ENCODE measurements at places on chromosomes 6 and 20. TPM values are rescaled to one million over a fixed set of nuclear protein-coding genes. Genes with fewer than 3 reads are reported as not detected.

DNA sequence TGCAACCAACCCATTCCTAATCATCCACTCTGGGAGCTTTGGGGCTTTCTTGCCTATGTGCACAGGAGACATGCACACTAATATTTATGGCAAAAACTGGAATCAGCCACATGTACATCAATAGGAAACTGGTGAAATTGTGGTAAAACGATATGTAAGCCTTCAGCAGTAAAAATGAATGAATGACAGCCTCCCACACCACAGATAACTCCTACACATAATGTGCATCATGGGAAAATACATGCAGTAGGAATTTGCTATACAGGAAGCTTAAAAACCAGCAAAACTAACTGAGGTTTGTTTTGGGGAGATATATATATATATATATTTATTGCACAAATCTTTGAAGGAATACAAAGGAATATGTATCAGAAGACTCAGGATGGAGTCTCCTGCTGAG lies 47.6 kb downstream of the HLA-G start:
- DNase-seq, result no peak

DNA sequence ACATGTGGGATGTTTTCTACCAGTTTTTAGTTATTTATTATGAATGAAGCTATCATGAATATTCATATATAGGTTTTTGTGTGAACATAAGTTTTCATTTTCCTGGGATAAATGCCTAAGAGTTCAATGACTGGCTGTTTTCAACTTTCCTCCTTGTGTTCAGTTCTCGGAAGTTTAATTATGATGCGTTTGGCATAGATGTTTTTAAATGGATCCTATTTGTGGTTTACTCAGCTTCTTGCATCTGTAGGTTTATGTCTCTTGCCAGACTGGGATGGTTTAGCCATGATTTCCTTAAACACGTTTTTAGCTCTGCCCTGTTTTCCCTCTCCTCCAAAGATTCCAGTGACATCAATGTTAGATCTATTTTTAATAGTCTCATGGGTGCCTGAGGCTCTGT lies 411.1 kb upstream of the CDH4 start:
- no peak for DNase-seq

DNA sequence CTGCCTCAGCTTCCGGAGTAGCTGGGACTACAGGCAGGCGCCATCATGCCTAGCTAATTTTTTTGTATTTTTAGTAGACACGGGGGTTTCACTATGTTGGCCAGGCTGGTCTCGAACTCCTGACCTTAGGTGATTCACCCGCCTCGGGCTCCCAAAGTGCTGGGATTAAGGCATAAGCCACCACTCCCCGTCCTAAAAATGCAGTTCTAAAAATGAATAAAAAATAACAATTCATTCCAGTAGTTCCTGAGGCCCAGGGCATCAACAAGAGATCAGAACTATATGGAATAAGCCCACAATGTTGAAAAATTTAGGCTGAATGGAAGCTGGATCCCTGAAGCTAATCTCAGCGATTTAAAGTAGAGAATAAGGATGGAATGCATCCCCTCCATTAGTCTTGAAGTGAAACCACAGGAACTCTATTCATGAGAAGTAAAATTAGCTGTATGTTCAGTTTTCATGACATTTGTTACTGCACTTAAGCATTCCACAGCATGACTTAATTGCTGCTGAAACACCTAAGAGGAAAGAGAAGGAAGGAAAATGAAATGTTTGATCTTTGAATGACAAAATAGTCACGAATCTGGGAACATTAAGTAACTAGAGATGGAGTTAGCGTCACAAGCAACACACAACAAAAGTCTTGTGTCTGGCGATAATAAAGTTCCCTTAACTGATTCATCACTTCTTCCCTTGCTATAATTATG lies 80.4 kb upstream of the RIPOR2 start:
- DNase-seq, result no peak

DNA sequence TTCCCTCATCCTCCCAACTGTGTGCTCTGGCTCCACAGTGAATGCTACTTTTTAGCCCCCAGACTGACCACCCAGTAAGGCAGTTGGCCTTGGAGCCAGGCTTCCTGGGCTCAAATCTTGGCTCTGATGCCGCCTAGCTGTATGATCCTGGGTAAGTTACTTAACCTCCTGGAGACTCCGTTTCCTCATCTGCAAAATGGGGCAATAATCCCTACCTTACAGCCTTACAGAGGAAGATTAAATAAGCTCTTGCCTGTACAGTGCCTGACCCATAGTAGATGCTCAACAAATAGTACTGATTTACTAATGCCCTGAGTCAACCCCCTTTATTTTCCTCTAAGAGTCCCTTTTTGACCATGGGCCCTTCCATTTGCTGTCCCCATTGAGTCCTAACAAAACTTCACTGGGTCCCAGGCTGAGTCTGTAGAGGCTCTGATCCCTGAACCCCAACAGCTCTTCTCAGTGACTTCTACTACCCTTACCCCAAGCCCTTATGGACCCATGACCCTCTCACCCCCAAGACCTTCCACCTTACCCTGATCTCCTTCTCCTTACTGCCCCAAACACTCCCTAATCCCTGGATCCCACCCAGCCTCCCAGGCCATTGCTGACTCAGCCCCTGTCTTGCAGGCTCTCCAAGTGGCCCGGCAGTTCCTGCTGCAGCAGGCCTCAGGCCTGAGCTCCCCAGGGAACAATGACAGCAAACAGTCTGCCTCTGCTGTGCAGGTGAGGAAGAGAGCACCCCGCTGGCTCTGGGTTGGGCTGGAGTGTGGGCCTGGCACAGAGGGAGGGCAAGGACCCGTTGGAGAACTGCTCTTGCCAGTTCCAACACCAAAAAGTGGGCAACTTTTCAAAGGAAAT lies 31.4 kb downstream of the FOXP4 start:
- DNase-seq, result no peak

DNA sequence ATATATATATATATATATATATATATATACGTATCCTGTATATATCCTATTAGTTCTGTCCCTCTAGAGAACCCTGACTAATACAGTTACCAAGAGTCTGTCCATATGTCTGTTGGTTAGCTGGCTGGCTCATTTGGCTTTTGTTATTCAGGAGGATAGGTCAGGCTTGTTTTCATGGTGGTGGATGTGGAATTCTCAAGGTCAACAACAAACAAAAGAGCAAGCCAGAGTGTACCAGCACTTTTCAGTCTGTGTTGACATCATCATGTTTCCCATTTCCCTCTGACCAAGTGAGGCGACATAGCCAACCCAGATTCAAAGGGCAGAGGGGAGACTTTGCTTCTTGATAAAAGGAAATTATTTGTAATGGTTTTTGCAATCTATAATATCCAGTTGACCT lies 88.5 kb upstream of the PTCHD4 start:
- DNase-seq, result no peak

- DNase-seq, result no peak
These were observed 1.9 kb upstream of the IL22RA2 start for GRCh38 chr6:137175157-137175867.

DNA sequence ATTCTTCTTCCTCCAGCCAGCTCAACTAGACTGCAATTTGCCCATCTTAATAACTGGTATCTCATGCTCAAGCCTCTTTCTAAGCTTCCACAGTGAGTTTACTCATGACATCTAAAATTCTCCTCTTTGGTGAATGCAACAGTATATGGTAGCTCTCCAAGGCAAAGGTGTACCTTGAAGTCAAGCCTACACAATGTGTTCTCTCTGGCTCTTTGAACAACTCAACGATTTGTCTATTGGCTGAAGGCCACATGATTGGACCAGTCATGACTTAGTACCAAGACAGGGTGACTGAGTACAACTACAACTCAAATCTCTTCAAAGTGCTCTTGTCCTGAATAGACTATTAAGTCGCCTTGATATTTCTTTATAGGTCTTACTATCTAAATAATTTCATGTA lies 199.6 kb downstream of the PKHD1 start:
- DNase-seq, result no peak

CTAGE9 gene
- total RNA-seq, result not detected
